HCT116 (cell line): ENCODE measurements at places on chromosomes 7 and 10.

DNA sequence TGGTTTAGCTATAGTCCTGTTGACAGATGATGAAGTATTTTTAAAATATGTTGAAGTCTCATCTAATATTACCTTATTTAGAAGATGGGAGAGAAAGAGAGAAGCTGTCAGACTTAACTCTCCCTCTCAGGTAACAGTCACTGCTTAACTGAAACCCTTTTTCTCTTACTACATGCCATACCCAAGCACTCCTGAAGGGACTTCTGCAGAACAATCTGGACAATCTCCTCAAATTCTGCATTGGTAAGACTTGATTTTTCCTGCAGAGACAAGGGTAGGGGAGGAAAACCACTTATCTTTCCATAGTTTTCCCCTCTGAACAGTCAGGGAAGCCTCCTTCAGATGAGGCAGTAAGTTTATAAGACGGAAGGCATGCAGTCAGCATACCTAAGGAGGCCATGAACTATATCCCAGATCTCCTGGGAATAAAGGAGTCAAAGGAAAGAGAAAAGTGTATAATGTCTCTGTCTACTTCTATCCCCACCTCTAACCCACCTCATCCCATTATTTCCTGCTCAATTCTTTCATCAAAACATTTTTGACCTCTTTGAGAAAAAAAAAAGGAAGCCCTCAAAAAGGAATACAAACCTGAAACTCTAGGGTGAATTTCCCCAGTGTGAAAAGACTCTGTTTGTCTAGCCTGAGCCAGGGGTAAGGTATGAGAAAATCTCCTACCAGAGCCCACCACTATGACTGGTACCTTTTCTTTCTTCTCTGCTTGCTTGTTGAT is 9.4 kb downstream of the ZCWPW1 start:
- DNase-seq, result no peak

DNA sequence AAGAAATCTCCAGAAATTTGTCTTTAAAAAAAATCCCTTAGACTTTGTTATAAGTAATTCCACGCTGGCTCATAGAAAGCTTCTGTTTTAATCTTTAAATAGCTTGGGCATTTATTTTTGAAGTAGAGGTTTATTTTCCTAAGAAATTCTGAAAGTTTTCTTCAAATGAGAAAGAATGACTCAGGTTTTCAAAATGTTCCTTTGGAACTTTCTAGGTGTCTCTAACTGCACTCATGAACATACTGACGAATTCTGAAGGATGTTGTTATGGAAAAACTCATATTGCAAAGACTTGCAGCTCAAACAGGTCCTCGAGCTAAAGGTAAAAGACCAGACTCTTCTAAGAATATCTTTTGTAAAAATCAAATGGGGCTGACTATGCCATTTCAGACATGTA is 10.7 kb downstream of the DGKI start:
- DNase-seq, result no peak

GRCh38 chr10:28679581-28680357 is 2.4 kb downstream of the BAMBI start:
- DNase-seq, result no peak

DNA sequence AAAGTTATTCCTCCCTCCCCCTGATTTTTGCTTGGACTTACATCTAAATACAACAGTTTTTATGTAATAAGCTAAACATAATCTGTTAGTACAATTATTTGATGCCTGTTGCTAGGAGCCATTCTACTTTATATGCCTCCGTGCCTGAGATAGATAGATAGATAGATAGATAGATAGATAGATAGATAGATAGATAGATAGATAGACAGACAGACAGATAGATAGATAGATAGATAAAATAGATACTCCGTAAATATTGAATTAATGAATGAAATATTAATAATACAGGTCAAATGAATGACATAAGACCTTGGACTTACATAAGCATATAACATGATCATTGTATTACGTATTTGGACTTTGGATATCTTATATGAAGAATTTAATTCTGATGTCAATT is 23.0 kb downstream of the NET1 start:
- no peak for DNase-seq

- no peak for DNase-seq
Observed at GRCh38 chr7:19104811-19105210, 12.6 kb downstream of the TWIST1 start.

DNA sequence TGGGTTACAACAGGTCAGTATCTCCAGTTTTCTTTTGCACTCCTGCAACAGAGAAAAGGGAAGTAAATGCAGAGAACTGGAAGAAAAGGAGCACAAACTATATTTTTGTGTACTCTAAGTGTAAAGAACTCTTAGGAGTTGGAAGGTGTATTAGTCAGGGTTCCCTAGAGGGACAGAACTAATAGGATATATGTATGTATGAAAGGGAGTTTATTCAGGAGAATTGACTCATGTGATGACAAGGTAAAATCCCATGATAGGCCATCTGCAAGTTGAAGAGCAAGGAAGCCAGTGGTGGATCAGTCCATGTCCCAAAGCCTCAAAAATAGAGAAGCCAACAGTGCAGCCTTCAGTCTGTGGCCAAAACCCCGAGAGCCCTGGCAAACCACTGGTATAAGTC is 22.6 kb upstream of the RAB18 start:
- DNase-seq, result no peak

- DNase-seq, result no peak
Observed at GRCh38 chr7:133102276-133103060, 20.6 kb upstream of the CHCHD3 start.

DNA sequence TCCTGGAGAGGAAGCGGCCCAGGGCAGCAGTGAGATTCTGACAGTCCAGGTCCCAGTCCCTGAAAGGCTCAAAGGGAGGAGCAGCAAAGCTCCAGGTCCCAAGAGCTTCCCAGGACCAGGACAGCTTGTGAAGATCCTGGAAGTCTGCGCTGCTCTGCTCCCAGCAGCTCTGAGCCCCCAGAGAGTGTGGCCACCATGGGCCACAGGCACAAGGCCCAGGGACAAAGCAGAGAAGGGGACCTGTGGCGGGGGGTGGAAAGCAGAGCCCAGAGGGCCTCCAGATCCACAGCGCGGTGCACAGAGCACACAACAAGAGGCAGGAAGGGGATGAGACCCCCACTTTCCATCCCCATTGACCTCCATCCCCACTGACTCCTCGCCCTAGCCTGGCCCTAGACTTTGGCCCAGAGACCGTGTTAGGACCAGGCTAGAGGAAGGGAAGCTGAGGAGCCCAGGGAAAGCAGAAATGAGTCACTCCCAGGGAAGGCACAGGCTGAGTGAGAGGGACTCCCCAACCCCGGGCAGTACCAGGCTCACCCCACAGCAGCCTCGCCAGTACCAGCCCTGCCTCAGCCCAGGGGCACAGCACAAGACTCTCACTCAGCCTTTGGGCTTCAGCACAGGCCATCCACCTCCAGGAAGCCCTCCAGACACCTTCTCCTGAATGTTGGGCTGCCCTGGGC is 75.5 kb downstream of the GRID1 start:
- DNase-seq, result no peak

DNA sequence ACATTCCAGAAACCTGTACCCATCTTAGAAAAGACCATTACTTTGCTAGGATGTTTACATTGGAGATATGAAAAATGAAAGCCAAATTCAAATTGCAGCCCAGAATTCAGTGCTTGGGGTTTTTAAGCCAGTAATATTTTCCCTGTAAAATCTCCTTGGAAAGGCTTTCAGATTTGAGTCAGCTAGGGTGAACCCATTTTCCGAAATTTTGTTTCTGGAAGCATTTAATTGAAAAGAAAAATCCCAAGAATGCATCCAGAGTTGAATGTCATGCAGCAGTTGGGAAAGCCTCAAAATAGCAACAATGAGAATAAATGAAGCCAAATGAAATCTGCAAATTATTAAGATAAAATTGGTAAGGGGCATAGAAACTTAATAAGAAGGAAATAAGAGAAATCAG is 106.4 kb downstream of the BMPER start:
- DNase-seq, result no peak

DNA sequence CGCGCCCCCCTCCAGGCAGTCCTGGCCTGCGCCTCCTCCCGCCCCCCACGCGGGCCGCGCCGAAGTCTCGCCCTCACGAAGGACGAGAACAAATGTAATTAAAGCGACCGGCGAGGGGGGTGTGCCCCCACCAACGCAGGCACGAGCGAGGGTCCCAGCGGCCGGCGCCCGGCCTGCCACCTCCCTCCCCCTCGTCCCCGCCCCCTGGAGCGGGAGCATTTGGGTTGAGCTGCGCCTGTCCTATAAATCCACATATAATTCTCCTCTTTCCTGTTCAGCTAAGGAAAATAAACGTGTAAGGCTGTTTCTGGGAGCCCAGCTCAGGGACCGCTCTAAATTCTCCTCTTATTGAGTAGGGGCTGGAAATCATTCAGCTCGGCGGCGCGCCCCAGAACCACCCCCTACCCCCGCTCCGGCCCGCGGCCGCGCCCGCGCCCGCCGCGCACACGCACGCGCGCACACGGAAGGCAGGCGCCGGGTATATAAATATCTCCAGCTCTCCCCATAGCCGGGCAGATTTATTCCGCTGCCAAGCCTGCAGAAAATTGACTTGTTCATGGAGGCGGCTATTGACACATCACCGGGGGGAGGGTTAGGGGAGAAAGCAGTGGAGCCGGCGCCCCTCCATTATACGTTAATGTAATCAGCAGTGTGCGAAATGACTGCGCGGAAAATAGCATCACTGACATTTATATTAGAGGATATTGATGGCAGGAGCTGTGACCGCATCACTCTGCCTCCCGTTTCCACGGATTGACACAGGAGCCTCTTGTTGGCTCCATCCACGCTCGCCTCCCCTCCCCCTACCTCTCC is 61.6 kb upstream of the BTRC start:
- no peak for DNase-seq

DNA sequence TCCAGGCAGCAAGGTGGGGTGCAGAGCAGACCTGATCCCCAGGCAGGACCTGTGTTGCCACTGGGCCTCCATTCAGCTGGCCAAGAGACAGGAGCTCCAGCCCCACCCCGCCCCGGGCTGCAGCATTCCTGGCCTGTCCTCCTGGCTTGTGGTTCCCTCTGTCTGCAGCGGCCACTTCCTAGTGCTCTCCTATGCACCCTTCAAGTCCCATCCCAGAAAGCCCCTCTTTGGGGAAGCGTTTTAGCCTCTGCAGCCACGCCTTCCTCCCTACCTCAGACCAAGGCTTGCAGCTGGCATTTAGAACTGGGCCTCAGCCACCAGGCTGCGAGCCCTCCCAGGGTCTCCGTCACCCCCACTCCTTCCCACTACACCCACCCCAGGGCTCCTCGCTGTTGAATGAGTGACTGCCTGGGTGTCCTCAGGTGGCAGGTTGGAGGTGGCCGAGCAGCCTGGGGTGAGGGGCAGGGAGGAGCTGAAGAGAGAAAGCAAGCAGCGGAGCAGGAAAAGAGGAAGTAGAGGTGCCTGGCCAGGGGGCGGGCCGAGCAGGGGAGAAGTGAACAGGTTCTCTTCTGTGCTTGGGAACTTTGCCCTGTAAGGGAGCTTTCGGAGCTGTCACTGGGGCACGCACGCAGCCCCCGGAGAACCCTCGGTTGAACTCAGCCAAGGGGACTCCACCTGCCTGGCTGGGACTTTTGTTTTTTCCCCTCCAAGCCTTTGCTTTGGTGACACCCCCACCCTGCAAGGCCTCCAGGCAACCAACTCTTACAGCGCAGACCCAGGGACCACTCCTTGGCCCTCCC is 109.1 kb upstream of the TNRC18 start:
- no peak for DNase-seq

GRCh38 chr10:108582888-108583287 is 1340.4 kb downstream of the XPNPEP1 start:
- no peak for DNase-seq

GRCh38 chr7:130875265-130875741 is 141.3 kb upstream of the KLF14 start:
- no peak for DNase-seq

DNA sequence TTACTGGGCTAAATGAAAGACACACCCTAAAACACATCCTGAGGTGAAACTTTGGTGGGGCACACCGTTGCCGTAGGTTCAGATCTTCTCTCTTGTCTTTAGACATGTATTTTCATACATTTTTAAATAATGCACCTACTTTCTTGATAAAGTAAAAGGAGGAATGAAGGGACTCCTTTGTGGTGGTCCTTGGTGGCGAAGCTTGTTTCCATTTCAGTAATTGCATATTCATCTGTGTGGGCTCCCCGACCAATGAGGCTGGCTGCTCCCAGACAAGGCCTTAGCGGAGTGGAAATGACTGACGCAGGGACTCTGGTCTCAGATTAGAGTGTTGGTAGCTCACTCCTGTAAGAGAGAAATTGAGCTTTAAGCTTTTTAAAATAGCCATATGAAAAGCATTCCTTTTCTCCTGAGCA is 815 bp downstream of the CCSER2 start:
- DNase-seq, result no peak

GRCh38 chr10:23194966-23195845 is 3.1 kb downstream of the PTF1A start:
- no peak for DNase-seq
